HuH-7 (cell line): ENCODE measurements at places on chromosomes 3 and 15.

DNA sequence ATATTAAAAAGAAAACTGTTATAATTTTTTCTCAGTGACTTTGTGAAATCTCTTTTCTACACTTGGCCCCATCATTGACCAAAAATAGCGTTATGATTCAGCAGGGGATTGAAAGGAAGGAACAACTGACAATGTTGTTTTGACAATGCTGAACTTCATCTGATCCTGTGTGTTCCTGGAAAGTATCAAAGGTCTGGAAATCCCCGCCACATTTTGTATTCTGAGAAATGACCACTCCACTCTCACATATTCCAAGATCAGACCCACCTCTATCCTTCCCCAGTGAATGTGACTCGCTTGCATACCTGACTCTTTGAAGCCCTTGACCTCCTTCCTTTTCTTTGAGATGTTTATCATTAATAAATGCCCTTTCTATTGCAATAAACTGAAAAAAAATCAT, 9.7 kb upstream of the RIOX2 start:
- DNase-seq, result no peak

- DNase-seq, result no peak
Measured at GRCh38 chr3:118116991-118117390, 917.7 kb downstream of the IGSF11 start.

GRCh38 chr3:189368384-189368783, 196.6 kb downstream of the TPRG1 start:
- DNase-seq, result peak; percentile 12

DNA sequence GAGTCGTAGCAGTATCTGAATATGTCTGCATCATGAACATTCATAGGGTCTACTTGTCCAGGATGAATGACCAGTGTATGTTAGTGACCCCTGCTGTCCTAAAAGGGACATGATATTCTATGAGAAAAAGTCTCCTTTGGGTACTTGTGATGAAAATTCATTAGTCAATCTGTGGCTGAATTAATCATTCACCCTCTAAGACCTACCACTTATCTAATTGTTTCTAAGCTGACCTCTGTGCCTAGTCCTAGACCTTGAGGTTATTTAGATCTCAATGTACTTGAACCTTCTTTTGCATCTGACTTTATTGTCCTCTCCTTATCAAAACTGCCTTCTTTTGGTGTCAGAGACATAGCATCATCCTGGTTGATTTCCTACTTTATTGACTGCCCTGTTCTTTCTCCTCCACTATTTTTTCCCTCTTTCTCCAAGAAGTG, 799.3 kb downstream of the DIPK2A start:
- no peak for DNase-seq

DNA sequence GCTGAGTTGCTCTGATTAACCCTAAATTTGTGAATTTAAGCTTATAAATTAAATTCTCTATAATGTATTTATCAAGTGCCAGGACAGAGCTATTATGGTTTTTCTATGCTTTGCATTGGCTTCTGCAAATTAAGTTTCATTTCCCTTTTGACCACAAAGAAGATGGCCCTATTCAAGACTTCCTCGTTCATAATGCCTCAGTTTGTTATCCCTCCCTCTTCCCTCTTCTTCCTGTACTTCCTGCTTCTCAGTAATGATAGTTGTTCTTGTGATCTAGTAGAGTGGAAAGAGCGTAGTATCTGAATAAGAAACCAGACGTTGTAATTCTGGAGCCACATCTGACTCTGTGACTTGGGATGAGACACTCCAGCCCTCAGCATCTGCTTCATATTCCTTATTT, 118.7 kb downstream of the CACNA1D start:
- DNase-seq, result no peak

DNA sequence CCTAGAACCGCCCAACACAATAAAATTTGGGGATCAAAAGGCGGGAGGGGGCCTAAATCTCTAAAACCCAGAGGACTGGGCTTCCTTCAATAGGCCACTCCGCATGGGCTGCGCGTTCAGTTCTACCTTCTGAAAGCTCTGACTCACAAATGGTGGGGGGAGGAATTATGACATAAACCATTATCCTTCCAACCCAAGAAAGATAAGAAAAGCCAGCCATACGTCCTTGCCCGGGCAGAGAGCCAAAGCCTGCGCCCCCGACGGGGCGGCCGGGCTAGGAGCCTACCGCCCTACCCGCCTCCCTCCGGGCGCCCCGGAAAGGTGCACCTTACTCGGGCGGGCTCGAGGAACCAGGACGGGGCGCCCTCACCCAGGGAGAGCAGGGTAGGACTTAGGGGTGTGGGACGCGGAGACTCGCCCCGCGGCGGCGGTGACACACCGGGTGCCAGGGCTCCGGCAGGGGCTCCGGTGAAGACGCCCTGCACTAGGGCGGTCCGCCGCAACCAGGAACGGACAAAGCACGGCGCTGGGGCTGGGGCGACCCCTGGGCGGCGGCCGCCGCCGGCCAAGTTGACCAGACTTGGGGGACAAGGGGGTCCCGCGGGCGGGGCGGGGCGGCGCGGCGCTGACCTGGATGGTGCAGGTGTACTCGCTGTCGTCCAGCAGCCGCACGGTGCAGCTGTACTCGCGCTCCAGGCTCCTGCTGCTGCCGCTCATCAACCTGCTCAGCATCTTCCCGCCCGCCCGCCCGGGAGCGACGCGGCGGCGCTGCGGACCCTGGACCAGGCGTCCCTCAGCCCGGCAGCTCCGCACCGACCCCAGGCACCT, 534 bp downstream of the FRMD5 start:
- DNase-seq, result no peak

GRCh38 chr15:26841941-26842340, 24.9 kb upstream of the GABRA5 start:
- DNase-seq, result no peak

DNA sequence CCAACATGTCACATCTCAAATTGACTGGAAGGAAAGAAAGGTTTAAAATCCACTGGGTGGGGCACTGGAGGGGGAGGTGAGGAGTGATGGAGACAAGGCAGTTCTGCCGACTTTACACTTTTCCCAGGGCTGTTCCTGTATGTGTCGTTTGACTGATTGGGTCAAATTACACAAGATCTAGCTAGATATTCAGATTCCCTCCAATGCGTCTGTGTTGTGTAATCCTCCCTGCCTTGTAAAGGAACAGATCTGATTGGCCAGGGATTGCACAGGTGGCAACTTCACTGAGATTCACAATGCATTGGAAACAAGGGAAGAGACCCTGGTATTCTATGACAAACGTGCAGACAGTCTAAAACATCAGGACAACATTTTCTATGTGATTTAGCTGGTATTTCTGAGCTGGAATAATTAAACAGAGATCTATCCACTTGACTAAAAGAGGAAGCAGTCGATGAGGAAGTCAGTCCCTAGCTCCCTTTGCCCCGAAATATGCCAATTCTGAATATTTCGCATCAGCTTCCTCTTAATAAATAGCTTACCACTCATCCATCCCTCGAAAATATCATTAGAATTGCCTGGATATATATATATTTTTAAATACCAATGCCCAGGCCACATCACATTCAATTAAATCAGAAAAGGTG, 312.9 kb downstream of the RORA start:
- DNase-seq, result no peak

- DNase-seq, result no peak
Measured at GRCh38 chr3:161295325-161295724, 74.2 kb downstream of the NMD3 start.

- no peak for DNase-seq
Measured at GRCh38 chr3:47612178-47612577, 33.5 kb upstream of the CSPG5 start.

DNA sequence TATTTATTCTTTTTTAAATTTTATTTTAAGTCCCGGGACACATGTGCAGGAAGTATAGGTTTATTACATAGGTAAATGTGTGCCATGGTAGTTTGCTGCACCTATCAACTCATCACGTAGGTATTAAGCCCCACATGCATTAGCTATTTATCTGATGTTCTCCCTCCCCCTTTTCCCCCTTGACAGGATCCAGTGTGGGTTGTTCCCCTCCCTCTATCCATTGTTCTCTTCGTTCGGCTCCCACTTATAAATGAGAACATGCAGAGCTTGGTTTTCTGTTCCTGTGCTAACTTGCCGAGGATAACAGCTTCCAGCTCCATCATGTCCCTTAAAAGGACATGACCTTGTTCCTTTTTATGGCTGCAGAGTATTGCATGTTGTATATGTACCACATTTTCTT, 220.3 kb downstream of the OCA2 start:
- DNase-seq, result no peak

GRCh38 chr15:71114887-71115566, at the start of gene THSD4:
TSS of gene THSD4 (plus strand) at chr15:71115471.
- peak; percentile 96 for DNase-seq

DNA sequence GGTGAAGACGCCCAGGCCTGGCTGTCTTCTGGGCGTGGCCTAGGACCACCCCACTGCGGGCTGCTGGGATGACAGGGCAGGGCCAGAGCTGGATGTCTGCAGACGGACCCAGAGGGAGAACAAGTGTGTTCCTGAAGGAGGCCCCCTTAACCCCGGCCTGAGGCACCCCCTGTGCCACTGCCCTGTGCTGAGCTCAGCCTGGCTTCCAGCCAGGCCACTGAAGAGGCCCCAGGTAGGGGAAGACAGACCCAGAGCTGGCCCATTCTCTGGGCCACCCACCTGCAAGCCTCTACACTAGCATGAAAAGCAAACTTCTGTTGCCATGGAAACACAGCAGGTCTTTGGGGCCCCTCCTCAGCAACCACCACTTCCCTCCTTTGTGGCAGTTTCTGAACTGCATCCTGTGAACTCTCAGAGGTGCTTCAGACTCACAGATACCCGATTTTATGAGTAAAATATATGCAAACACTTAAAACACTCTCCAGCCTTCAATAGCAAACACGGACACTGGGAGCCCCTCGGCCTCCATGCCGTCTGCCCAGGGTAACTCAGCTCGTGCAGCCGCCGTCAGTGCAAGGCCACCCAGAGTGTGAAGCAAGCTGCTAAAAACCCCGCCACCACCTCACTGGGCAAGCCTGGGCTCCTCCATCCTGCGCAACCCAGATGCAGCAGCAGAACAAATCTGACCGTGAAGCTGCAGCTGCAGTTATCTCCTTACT, 42.5 kb downstream of the CMTM6 start:
- DNase-seq, result no peak

DNA sequence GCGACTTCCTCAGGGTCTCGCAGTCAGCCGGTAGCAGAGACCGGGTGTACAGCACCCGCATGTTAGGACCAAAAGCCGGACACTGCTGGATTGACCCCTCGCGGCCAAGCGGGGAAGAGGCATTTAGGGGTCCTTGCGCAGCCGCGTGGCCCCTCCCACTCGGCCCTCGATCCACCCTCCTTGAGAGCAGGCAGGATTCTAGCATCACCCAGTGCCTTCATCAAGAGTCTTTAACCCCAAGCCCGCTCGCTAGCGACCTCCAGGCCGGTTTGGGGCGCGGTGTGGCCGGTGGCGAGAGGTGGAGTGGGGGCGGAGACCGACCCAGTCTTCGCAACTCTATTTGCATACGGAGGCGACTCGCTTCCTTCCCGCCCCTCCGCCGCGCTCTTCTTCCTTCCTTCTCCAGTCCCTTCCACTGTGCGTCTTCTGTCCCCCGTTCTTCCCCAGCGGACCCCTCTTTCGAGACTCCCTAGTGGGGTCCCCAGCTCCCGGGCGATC, at the start of gene ST6GAL1:
Gene ST6GAL1 (plus strand): TSS at position 384 of the 498 bp plus-strand sequence. CDS start 112,178 bp downstream, outside the sequence.
- DNase-seq, result peak; percentile 50

DNA sequence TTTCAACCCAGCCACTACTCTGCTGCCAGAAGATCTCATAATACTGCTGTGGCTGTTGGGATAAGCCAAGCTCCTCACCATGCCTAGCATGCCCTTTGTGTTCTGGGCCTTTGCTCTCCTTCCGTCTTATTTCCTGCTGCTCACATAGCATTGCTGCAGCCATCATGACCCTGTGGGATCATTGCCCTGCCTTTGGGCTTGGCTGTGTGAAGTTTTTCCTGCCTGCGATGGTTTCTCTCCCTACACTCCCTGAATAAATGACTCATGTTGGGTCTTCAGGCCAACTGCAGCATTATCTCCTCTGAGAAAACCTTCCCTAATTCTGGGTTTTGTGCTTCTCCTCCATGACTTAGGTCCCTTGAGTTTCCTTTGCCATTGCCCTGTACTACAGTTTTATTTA, 20.8 kb upstream of the TRA2B start:
- no peak for DNase-seq

DNA sequence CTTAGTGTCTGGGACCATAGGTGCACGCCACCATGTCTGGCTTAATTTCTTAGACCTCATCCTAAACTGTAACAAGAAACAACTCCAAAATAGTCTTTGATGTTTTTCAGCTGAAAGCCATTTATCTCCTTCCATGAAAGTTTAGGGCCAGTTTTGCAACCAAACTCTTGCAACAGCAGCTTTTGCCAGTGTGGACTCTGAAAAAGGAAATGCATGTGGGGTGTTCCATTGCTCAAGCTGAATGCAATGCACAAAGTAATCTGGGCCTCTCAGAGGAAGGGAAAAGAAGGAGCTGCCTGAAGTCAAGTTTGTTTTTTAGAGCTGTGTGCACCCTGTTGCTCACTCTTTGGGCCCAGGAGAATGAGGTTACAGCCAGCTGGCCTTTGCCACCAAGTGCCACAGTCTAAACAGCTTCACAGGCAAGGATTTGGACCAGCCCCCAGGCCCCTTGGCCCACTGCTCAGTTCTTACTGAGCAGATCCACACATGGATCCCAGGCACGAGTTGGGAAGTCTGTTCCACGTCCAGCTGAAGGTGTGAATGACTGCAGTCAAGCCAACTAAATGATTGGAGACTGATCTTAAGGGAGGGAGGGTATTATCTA, 212.3 kb upstream of the LRRFIP2 start:
- no peak for DNase-seq

GRCh38 chr15:84747416-84748273, 747 bp upstream of the ZNF592 start:
- peak; percentile 70 for DNase-seq

GRCh38 chr15:70214276-70214675, 116.6 kb upstream of the TLE3 start:
- peak; percentile 43 for DNase-seq

GRCh38 chr3:192183109-192183508, 544.2 kb downstream of the FGF12 start:
- DNase-seq, result no peak

- DNase-seq, result no peak
Measured at GRCh38 chr15:69760258-69760845, 307.7 kb downstream of the RPLP1 start.

- no peak for DNase-seq
Measured at GRCh38 chr3:48215466-48215865, 7.8 kb upstream of the CAMP start.

GRCh38 chr3:51678641-51679040, 7.6 kb downstream of the TEX264 start:
- DNase-seq, result no peak

- DNase-seq, result no peak
Measured at GRCh38 chr3:102511168-102511567, 76.4 kb downstream of the ZPLD1 start.

DNA sequence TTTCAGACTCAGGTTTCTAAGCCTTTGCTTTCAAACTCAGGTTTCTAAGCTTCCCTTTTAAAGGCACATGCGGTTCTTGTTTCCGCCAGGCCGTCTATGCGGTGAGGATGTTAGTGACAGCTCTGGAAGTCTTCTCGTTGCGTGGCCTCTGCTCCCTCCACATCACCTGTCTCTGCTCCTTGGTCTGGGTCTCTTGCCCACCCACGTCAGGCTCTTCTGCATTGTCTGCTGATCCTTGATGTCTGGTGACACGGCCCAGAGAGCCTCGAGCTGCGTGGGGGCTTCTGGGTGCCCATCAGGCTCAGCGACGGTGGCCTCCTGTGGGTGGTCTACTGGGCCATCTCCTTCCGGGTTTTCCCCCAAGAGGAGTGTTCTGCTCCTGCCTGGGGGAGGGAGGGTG, 30.5 kb downstream of the KLF13 start:
- no peak for DNase-seq
